ENCODE measurements at places on chromosomes 1 and 21. TPM values are rescaled to one million over a fixed set of nuclear protein-coding genes. Genes with fewer than 3 reads are reported as not detected.

DNA sequence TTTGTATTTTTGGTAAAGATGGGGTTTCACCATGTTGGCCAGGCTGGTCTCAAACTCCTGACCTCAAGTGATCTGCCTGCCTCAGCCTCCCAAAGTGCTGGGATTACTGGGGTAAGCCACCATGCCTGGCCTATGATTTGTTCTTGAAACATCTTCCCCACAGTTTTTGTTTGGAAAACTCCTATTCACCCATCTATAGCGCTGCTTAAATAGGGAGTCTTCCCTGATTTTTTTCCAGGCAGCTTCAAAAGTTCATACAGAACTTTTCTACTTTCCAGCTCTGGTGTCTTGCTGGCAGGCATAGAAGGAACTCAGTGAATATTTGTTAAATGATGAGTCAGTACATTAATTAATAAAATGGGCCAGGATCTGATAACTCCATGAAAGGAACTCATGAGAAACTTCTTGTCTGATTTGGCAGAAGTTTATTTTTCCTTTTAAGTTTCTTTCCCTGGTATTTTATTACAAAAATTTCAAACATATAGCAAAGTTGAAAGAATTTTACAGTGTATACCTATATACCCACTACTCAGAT lies 33.0 kb upstream of the TTC22 start:
- DNase-seq: no peak

DNA sequence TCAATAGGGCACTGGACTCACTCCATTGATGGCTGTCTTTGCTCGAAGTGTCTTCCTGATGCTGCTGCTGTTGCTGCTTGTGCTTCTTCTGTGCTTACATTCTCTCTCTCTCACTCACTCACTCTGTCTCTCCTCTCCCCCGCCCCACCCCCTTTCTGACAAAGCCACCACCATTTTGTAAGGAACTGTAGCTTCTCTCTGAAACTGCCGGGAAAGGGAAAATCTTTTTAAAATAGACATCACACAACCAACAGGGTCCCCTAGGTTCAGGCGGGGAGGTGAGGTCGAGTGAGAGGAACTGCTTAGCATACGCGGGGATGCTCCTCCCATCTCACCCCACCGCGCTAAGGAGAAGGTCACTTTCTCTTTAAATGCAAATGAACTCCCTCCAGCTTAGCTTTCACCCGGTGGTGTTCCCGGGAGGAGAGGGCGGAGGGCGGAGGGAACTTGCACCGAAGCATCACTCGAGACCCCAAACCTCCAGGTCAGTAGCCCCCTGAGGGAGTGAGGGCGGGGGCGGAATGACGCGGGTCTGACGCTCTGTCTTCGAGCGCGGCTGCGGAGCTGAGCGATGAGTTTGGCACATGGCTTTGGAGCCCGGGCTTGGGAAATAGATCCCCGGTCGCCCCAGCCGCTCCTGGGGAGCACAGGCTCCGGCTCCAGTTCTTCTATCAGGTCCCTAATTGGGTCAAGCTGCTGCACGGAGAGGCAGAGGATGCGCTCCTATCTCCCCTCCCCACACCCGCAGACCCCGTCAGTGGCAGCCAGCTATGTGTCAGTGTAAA lies at the start of gene CCDC28B:
Gene CCDC28B (plus strand): TSS at position 370 of the 785 bp plus-strand sequence. CDS start 1,341 bp downstream, outside the sequence.
- DNase-seq: peak; percentile 66

DNA sequence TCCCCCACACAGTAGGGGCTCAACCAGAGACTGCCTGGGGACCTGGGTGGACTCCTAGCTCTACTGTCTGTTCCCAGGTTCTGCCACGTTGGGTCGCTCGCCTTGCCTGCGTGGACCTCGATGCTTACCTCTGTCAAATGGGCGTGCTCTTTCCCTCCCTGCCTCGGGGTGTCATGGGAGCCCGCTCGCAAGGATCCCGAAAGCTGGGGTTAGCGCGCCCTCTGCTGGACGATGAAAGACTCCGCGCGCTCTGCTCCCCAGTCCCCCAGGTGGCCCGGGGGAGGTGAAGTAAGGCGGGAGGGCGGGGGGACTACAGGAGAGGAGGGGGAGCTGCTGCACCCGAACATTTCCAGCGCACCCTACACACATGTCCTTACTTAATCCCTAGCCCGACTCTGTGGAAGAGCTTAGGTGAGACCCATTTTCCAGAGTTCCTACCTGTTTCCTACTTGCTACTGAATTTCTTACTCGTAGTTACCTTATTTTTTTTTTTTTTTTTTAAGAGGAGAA lies 2.3 kb upstream of the BSND start:
- peak; percentile 71 for DNase-seq

Gene HAPLN2
- 0.91 TPM for total RNA-seq

Gene FNDC10
- total RNA-seq: 14.3 TPM

Gene SUSD4
- total RNA-seq: 0.56 TPM

Data from neural crest cell (in vitro differentiated cells).